ENCODE measurements at places on chromosomes 2 and 18.

GRCh38 chr18:3593381-3593903 lies 143.5 kb downstream of the TGIF1 start:
- no peak for DNase-seq

DNA sequence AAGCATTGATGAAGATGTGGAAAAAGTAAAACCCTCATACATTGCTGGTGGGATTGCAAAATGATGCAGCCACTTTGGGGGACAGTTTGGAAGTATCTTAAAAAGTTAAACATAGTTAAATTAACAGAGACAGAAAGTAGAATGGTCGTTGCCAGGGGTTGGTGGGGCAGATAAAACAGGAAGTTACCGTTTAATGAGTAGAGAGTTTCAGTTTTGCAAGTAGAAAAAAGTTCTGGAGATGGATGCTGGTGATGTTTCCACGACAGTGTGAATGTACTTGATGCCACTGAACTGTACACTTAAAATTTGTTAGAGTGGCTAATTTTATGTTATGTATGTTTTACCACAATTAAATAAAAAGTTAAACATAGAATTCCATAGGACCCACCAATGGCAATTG lies 44.5 kb upstream of the EGR4 start:
- DNase-seq, result no peak

DNA sequence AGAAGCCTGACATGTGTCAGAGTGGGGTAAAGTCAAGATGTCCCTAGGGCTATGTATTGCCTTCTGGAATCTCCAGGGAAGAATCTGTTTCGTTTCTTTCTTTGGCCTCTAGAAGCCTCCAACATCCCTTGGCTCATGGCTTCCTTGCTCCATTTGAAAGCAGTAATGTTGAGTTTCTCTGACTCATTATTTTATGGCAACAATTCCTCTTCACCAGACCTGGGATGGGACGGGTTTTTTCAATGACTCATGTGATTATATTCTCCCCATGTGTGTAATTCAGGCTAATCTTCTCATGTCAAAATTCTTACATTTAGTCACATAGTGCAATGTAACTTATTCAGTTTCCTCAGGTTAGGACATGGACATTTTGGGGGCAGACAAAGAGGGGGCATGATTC lies 1038.6 kb downstream of the CBLN2 start:
- DNase-seq, result no peak

- DNase-seq, result no peak
Measured at GRCh38 chr2:105330681-105331375, 1.3 kb upstream of the TGFBRAP1 start.

DNA sequence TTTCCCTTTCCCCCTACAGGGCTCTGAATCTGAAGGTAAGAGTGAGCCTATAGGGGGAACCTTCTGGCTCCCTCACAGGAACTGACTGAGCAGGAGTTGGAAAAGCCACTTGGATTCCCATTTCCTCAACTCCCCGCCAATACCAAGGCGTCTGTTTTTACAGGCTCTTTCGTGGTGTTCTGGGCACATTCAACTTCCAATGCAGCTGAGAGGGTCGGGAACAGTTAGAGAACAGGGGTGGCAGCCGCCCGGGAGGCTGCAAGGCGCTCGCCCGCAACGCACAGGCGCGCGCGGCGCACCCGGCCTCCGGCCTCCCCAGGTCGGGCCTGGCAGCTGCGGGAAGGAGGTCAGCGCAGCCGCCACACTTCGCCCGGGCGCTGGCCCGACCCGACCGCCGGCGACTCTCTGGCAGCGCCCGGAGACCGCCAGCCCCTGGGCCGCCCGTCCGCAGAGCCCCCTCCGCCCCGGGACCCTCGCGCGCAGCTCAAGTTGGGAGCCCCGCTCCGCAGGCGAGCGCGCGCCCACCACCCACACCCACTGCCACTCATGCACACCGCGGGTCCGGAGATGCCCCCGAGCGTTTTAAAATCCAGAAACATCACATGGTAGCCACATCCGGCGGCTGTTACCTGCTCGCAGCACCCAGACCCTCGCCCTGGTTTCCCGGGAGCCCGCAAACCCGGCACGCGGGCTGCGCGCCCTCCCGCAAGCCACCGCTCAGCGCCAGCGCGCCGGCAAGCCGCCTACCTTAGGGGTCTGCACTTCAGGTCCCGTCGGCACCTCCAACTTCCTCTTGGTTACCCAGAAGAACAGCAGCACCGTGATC lies 816 bp downstream of the GALNT14 start:
- DNase-seq, result peak; percentile 54

- DNase-seq, result no peak
Measured at GRCh38 chr2:45577441-45577840, 33.6 kb downstream of the SRBD1 start.

GRCh38 chr2:163604941-163605555 lies 130.8 kb downstream of the FIGN start:
- no peak for DNase-seq

DNA sequence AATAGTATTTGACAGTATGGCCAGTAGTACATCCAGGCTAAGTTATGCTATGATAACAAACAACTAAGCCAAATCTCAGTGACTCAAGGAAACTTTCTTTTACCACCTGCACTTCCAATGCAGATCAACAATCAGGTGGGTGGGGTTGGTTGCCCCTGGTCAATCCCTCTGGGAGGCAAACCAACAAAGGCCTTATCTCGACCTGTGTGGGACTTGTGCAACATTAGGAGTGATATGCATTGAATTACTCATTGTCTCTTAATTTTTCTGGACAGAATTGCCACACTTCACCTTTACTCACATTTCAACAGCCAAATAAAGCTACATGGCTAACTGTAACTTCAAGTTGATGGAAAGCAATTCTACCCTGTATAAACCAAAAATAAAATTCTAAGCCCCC lies 1049.3 kb upstream of the CDH2 start:
- no peak for DNase-seq

- no peak for DNase-seq
Measured at GRCh38 chr2:25853038-25853638, 25.1 kb downstream of the ASXL2 start.

DNA sequence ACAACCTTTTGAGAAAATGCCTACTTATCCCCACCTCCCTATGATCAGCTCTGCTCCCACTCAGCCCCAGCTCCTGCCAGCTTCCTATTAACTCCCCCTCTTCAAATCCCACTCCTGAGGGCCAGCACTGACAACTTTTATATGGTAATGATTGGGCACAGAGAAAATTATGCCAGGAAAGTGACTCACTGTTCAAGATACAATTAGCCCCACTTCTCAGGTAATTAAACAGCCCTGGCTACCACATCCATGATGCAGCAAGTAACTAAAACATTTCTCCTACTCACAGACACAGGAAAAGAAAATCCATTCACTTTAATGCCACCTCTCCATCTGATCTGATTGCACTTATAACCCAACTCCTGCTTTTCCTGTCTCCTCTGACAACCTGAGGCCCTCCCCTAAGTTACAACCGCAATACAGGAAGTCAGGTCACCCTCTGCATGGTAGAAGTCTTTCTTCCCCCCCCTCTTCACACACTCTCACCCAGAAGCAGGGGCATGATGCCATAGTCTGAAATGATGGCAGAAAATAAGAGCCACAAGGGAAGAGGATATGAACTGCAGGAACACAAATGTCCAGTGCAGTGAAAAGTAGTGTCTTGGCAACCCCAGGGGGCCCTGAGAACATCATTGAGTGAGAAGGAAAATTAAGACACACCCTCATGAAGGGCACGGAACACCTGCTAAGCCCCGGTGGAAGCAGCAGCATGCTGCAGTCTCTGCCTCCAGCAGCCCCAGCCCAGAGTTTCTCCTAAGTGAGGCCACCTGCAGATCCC lies 54.4 kb downstream of the STK39 start:
- DNase-seq, result no peak
